Osteocyte (in vitro differentiated cells): ENCODE measurements at places on chromosomes 11 and 22. TPM values are rescaled to one million over a fixed set of nuclear protein-coding genes. Genes with fewer than 3 reads are reported as not detected.

The YPEL4 gene
- total RNA-seq = 0.24 and 0.35 TPM in 2 replicates

The C11orf16 gene
- not detected in 2 replicates for total RNA-seq

DNA sequence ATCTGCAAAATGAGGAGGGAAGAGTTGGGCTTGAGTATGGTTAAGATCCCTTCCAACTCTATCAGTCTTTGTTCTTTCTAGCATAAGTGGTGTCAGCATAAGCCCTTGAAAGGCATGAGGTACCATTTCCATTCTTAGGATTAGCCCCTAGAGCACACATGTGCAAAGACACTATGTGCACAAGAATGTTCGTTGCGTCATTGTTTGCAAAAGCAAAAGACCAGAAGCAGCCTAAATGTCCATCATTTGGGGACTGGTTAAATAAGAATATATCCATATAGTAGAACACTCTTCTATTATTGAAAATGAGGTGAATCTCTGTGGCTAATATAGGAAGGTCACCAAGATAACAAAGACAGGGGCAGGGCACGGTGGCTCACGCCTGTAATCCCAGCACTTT, 10.0 kb upstream of the KCTD14 start:
- no peak for DNase-seq

DNA sequence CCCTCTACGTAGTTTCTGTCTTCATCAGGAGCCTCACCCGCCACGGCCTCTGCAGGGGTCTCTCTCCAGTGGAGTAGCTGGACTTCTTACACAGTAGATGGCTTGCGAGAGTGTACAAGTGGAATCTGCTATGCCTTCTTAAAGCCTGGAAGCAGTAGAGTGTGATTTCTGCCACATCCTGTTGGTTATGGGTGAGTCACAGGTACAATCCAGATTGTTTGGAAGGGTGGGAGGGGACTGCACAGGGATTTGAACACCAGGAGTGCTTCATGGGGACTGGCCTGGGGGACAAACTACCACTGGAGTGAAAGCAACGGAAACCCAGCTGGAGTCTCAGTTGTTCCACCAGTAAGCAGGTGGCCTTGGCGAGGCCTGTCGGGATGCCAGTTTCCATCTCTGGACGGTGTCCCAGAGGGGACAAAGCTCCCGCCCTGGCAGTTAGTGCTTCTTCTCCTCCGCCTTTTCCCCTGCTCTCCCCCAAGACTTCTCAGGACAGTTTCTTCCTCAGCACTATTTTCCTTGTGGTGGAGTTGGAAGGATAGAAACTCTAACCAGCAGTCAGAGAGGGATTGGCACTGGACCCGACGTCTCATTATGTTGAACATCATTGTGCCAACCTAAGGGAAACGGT, 85.0 kb upstream of the RCN1 start:
- no peak for DNase-seq

DNA sequence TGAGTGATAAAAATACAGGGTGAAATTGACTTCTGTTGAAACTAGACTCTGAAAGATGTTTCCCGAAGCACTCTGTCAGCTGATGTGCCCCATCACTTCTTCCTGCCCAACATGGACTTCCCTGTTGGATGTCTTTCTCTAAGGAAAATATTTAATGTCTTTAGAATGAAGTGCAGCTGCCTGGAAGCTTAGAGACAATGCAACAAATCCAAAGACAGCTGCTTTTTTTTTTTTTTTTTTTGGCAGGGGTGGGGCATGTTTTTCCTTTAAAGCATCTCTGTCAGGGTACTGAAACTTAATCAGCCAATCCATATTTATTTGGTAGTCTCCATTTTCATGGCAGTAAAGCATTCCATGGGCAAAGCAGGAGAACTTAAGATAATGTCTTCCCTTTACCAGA, 5.9 kb downstream of the JAM3 start:
- DNase-seq = no peak
